ENCODE measurements at places on chromosomes 1 and 21. TPM values are rescaled to one million over a fixed set of nuclear protein-coding genes. Genes with fewer than 3 reads are reported as not detected.
A peak's percentile ranks its signal among the peaks of the same experiment; 100 is the strongest.

Gene HNRNPCL4
- polyA plus RNA-seq = not detected

DNA sequence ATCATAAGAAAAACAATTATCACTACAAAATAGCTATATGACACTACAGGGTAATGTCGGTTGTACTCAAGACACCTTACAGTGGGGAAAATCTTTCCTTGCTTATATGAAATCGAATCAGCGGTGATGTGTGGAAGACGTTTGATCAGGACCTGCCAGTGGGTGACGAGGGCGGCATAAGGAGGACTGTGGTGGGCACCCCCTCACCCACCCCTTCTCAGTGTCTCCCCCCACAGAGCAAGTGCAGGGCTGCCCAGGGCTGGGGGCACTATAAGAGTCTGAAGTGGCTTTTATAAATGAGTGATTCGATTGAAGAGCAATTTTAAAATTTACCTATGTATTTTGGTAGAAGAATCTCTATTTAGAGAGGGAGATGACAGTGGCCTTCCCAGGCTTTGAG, 35.8 kb downstream of the CRYAA start:
- no peak overlapping the region for H3K4me3 ChIP-seq
- no peaks in the 10 kb centered on the region for H3K4me1 ChIP-seq
- H3K27ac ChIP-seq = no peak overlapping the region

Gene DCDC2B
- polyA plus RNA-seq = not detected

DNA sequence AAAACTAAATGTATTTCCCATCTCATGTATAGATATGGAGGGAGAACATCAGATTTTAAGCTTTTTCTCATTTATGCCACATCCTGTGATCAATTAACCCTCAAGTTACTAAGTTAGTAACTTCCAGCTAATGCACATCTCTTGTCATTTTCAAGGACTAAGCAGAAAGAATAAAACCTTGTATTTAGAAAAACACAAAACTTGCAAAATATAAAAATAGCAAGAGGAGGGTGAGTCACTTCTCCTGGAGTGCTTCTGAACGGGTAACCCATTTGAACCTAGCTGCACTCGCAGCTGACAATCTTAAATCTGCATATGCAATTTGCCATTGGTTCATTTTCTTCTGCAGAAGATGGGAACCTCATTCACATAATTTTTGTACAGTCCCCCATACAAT, 500.5 kb downstream of the SETD4 start:
- no peaks in the 10 kb centered on the region for H3K27me3 ChIP-seq
- H3K4me3 ChIP-seq = no peak overlapping the region
- H3K4me1 ChIP-seq = no peaks in the 10 kb centered on the region
- no peak for DNase-seq
- no peaks in the 10 kb centered on the region for H3K36me3 ChIP-seq

- peak overlapping the region; percentile 89 for H3K4me3 ChIP-seq
- no peaks in the 10 kb centered on the region for H3K36me3 ChIP-seq
- peaks cover 15% of the 10 kb centered on the region for H3K4me1 ChIP-seq
- peak overlapping the region; percentile 98 for H3K27ac ChIP-seq
These were observed 1.1 kb upstream of the LMO4 start for GRCh38 chr1:87327376-87328271.

Gene NTRK1
- not detected for polyA plus RNA-seq

DNA sequence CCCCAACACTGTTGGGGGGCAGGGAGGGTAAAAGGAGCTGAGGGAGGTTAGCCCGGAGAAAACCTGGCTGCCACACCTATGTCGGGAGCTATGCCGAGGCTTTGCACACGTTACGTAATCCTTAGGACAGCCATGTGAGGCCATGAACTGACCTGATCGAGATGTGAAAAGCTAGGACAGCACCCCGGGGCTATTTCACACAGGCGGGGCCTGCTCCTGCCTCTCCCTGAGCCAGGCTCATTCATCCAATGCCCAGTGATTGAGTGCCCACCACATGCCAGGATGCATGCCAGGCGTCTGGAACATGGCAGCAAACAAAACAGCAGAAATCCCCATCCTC, 30.2 kb downstream of the LDLRAP1 start:
- no peak overlapping the region for H3K4me3 ChIP-seq
- H3K4me1 ChIP-seq = no peaks in the 10 kb centered on the region
- peak overlapping the region; percentile 65 for H3K27ac ChIP-seq
- no peaks in the 10 kb centered on the region for H3K27me3 ChIP-seq

Gene OVAAL
- polyA plus RNA-seq = not detected

DNA sequence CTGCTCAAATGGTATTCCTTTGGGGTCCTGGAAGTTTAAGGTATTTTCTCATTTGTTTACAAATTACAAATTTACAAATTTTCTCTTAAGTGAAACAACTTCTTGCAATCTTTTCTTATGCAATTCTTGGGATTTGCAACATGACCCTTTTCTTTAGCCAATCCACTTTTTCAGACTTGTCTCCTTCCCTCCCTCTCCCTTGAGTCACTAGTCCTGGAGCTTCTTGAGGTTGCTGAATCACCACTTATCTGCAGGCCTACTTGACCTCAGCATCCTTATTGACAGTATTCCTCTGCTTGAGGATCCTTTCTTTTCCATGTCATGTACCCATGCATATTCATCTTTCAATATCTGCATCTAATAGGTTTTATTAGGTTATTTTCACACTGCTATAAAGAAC, 302.8 kb upstream of the ADAMTS5 start:
- H3K4me1 ChIP-seq = no peaks in the 10 kb centered on the region
- DNase-seq = no peak
- H3K4me3 ChIP-seq = no peak overlapping the region
- H3K27me3 ChIP-seq = no peaks in the 10 kb centered on the region
- no peaks in the 10 kb centered on the region for H3K36me3 ChIP-seq
- no peak overlapping the region for H3K27ac ChIP-seq

Gene UBE4B
- 24.2 TPM for polyA plus RNA-seq

GRCh38 chr21:31279986-31280385, 64.1 kb downstream of the TIAM1 start:
- H3K27me3 ChIP-seq = no peaks in the 10 kb centered on the region
- H3K36me3 ChIP-seq = no peaks in the 10 kb centered on the region
- no peak overlapping the region for H3K4me3 ChIP-seq
- no peak for DNase-seq
- no peak overlapping the region for H3K27ac ChIP-seq

GRCh38 chr1:41751804-41752513, 166.8 kb downstream of the HIVEP3 start:
- H3K4me1 ChIP-seq = no peaks in the 10 kb centered on the region
- H3K36me3 ChIP-seq = no peaks in the 10 kb centered on the region
- H3K27ac ChIP-seq = no peak overlapping the region

GRCh38 chr1:201169203-201169602, 14.9 kb upstream of the TMEM9 start:
- no peaks in the 10 kb centered on the region for H3K36me3 ChIP-seq
- no peaks in the 10 kb centered on the region for H3K4me1 ChIP-seq
- H3K27ac ChIP-seq = no peak overlapping the region
- DNase-seq = no peak
- H3K27me3 ChIP-seq = no peaks in the 10 kb centered on the region
- no peak overlapping the region for H3K4me3 ChIP-seq

GRCh38 chr1:93124556-93125355, 45.7 kb downstream of the MTF2 start:
- H3K27me3 ChIP-seq = no peaks in the 10 kb centered on the region
- no peak overlapping the region for H3K27ac ChIP-seq
- H3K36me3 ChIP-seq = peaks cover 13% of the 10 kb centered on the region
- no peak for DNase-seq
- H3K4me3 ChIP-seq = no peak overlapping the region

Gene TCHHL1
- not detected for polyA plus RNA-seq

DNA sequence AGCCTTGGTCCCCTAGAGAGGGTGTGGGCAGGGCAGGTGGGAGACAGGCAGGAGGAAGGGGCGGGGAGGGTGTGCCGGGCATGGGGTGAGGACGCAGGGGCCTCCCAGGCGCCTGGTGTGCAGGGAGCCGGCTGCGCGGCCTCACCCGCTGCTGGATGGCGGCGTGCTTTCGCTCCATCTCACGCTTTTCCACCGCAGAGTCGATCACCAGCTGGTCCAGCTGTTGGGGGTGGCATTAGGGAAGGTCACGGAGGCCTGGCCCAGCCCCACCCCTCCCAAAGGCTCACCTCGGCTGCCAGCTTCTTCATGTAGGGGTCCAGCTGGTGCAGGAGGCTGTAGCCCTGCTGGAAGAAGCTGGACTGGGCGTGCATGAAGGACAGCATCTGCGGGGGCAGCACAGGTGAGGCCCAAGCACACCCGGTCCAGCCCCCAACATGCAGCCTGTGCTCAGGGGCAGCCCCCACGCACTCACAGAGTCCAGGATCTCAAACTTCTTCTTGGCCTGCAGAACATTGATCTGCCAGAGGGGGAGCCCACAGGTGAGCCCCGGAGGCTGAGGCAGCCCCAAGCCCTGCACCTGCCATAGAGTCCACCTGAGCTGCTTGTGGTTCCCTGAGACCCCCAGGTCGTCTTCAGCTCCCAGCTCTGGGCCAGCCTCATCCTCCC, 7.9 kb downstream of the ACAP3 start:
- H3K27ac ChIP-seq = no peak overlapping the region
- no peaks in the 10 kb centered on the region for H3K27me3 ChIP-seq
- H3K4me1 ChIP-seq = no peaks in the 10 kb centered on the region
- DNase-seq = peak; percentile 31

DNA sequence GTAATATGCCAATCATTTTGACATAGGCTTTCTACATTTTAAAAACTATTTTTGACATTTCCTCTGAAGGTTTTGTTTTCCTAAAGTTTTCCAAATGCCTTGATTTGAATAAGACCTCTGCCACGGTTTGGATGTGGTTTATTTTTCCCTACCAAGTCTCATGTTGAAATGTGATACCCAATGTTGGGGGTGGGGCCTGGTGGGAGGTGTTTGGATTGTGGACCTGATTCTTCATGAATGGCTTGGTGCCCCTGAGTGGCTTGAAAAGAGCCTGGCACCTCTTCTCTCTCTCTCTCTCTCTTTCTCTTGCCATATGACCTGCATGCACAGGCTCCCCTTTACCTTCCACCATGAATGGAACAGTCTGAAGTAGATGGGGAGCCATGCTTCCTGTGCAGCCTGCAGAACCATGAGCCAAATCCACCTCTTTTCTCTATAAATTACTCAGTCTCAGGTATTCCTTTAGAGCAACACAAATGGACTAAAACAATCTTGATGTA, 14.8 kb downstream of the MMEL1 start:
- no peak overlapping the region for H3K27ac ChIP-seq
- no peaks in the 10 kb centered on the region for H3K4me1 ChIP-seq
- no peaks in the 10 kb centered on the region for H3K36me3 ChIP-seq
- H3K27me3 ChIP-seq = no peaks in the 10 kb centered on the region

- no peaks in the 10 kb centered on the region for H3K36me3 ChIP-seq
- peak overlapping the region; percentile 35 for H3K4me3 ChIP-seq
- H3K27ac ChIP-seq = no peak overlapping the region
- H3K27me3 ChIP-seq = no peaks in the 10 kb centered on the region
These were observed 18.3 kb upstream of the SERINC2 start for GRCh38 chr1:31394584-31395193.

DNA sequence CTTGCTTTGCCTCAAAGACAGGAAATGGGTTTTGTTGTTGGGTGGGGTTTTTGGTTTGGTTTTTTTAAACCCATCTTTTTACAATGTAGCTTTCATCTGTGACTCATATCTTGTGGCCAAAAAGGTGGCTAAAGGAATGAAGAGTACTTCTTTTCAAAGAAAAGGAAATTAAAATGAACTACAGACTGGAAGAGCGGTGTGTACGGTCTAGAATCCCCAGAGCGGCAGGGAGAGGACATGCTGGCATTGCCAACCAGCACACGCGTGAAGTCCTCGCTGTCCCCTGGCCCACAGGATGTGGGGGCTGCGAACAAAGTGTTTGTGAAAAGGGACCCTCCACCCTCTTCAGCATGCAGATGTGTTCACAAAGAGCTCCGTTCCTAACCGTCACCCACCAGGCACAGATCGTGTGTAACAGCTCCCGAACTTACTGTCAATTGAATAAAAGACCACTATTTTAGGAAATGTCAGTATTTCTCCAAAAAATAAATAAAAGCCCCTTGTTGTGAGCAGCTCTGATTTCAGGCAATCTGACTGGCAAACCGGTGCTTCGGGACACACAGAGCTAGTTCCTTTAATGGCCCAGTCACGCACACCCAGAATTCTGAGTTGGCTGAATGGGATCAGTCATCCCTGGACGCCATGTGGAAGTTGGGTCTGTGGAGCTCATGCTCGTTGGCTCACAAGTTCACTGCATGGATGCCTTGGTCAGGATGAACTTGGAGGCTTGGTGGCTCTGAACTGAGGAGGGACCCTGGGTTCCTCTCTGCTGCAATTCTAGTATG, 602.9 kb downstream of the NPHP4 start:
- no peaks in the 10 kb centered on the region for H3K27me3 ChIP-seq
- no peak overlapping the region for H3K27ac ChIP-seq
- no peak overlapping the region for H3K4me3 ChIP-seq
- H3K4me1 ChIP-seq = no peaks in the 10 kb centered on the region

DNA sequence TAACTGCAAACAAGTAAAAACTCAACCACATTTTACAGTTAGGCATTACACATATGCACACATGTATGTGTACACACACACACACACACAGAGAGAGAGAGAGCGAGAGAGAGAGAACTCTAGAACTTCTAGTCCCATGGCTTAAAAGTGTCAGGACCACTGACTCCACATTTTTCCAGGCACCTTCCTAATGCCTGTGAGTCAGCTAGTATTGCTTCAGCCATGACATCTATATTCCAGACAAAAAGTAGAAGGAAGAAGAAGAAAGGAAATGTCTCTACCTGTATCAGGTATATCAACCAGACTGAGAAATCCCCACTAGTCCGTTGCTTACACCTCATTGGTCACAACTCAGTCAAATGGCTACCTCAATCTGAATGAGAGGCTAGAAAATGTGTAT, 31.9 kb upstream of the TACSTD2 start:
- H3K27me3 ChIP-seq = no peaks in the 10 kb centered on the region
- no peak overlapping the region for H3K4me3 ChIP-seq
- H3K36me3 ChIP-seq = no peaks in the 10 kb centered on the region
- DNase-seq = no peak

Gene EPHX1
- 25.6 TPM for polyA plus RNA-seq

Gene GJC2
- 1.4 TPM for polyA plus RNA-seq

GRCh38 chr1:208413006-208413405, 168.8 kb upstream of the PLXNA2 start:
- DNase-seq = no peak
- no peaks in the 10 kb centered on the region for H3K4me1 ChIP-seq
- no peak overlapping the region for H3K4me3 ChIP-seq
- H3K27me3 ChIP-seq = no peaks in the 10 kb centered on the region
- H3K27ac ChIP-seq = no peak overlapping the region
- H3K36me3 ChIP-seq = no peaks in the 10 kb centered on the region

DNA sequence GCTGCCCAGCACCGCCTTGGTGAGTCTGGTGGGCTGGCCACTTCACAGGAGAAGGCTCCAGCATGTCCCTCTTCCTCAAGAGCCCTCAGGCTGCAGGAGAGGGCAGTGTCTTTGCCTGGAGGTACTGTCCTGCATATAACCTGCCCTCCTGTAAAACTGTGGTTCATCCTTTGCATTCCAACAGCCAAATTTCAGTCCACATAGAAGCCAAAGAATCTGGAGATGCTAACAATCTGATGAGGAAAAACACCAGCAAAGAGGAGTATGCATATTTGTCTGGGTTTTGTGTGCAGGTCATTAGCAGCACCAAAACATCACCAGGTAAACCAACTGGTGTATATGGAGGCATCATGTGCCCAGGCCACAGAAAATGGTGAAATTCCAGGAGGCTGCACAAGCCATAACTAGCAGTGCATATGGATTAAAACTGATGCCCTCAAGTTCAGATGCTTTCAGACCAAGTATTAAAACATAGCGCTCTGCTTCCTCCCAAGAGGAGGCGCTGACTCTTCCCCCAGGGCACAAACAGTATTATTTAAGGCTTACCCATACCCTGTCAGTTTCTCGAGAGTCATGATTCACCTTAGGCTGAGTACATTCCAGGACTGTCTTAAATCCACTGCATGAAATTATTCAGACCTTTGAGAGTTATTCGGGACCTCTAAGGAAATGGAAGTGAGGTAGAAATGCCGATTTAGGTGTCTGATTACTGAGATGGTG, 150.5 kb upstream of the COA6 start:
- H3K27ac ChIP-seq = no peak overlapping the region
- H3K4me3 ChIP-seq = no peak overlapping the region
- no peaks in the 10 kb centered on the region for H3K4me1 ChIP-seq

Gene LAMC1
- 2.5 TPM for polyA plus RNA-seq
